ENCODE measurements at places on chromosomes 12 and 14.

- DNase-seq, result no peak
Observed at GRCh38 chr14:33134975-33135374, 196.3 kb downstream of the NPAS3 start.

DNA sequence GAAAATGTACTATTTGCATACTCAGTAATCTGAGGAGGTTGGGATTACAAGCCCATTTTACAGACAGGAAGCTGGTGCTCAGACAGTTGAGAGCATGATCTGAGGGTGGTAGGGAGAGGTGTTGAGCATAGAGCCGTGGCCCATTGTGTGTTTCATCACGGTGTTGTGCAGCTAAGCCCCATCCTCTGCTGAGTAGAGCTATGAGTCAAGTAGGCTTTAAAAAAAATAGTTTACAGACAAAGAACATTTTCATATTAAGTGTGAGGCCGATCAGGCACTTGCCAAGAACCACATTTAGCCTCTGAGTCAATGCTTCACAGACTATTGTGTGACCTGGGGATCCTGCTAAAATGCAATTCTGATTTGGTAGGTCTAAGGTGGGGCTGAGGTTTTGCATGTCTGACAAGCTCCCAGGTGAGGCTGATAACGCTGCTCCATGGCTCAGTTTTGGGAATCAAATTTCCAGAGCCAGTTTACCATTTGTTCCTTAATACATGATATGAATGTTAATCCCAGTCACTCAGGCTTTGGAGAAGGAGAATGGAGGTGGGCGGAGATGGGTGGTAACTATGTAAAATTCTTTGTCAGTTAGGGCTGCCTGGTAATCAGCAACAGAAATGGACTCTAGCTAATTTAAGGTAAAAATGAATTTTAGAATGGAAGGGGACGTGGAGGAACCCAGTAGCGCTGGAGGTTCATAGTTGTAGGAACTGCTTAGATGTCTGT, 22.2 kb downstream of the ZNF664 start:
- no peak for DNase-seq

GRCh38 chr12:3295646-3296408, 195.2 kb upstream of the PRMT8 start:
- no peak for DNase-seq

- DNase-seq, result no peak
Observed at GRCh38 chr14:59017285-59017965, 171.0 kb upstream of the DAAM1 start.

- DNase-seq, result peak; percentile 48
Observed at GRCh38 chr12:53047221-53048032, 2.4 kb upstream of the TNS2 start.
